ENCODE measurements at places on chromosomes 3 and 15.

DNA sequence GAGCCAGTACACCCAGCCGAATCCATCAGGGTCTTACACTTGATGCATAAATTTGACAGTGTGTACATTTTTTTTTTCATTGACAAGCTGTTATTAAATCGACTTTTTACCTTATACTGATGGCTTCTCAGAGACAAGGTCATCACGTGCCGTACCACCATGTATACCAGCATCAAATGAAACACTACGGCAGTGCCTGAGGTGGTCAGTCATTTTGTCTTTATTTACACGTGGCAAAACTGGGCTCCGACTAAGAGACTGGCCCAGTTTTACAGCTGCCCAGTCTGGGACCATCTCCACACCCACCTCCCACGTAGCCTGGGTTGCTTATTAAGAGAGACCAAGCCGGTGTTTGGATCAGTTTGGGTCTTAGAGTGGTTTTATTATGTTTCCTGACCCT, 57.4 kb downstream of the TMEM266 start:
- no peak for DNase-seq

DNA sequence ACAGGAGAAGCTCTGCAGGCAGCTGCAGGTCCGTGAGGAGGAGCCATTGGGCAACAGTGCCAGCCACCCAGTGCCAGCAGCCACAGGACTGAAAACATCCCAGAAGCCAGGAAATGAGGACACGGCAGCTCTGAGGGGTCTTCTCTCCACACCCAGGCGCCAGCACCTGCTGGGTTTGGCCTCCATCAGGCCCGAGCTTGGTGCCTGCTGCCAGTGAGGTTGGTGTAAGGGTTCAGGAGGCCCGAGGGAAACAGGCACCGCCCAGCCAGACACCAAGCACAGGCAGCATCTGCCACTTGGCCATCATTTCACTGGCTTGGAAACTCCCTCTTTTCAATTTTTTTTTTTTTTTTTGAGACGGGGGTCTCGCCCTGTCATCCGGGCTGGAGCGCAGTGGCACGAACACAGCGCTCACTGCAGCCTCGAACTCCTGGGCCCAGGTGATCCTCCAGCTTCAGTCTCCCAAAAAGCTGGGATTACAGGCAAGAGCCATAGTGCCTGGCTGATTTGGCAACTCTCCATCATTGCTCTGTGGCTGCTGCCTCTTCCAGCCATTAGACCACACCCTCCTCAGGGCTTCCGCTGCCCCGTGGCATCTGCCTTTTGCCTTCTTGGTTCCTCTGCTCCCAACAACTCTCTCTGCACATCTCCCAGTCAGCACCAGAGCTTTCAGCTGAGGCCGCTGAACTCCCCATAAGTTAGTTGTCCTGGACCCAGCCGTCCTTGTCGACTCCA, 1.5 kb upstream of the ITIH3 start:
- DNase-seq, result no peak

DNA sequence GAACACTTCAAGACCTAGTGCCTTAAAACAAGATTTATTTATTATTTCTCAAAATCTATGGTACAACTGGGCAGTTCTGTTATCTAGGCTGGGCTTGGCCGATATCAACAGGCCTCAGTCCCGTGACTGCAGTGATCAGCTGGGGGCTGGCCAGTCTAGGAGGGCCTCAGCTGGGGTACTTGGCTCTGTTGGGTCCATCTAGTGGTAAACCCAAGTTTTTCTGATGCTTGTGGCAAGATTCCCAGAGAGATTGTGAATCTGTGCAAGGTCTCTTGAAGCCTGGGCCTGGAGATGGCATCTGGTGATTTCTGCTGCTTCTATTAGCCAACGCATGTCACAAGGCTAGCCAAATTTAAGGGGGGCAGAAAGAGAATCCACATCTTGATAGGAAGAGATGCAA, 482.4 kb upstream of the SGO1 start:
- DNase-seq, result no peak

- no peak for DNase-seq
Measured at GRCh38 chr15:101039461-101039860, 120.3 kb downstream of the LRRK1 start.

DNA sequence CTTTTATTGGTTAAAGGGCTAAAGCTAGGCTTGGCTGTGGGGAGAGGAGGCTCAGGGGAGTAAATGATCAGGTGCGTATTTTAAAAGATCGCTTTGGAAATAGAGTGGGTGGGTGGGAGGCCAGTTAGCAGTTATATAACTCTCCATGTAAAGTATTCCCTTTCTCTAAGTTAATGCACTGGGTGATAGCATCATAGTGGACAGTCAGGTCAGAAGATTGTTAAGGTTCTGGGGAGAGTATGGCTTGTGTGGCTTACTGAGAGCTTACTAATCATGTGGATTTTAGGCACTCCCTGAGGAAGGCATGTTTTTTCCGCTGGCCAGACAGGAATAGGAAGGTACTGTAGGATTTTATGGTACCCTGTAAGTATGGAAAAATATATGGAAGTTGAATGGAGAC, 6.3 kb upstream of the EIF3J start:
- no peak for DNase-seq

DNA sequence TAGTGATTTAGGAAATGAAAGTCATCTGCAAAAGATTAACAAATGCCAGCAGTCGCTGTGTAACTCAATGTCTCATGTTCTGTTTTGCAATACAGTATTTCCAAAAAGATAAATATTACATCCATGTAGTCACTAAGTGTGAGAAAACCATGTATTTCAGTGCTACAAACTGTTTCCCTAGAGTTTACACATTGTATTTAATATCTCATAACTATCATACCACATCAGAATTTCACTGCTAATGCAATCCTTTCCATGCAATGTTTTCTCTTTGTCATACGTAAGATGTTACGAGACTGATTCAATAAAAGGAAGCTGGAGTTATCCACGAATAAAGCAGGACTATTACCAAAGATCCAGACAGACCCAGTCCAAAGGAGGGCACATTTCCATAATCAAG, 269.4 kb downstream of the GBE1 start:
- no peak for DNase-seq

DNA sequence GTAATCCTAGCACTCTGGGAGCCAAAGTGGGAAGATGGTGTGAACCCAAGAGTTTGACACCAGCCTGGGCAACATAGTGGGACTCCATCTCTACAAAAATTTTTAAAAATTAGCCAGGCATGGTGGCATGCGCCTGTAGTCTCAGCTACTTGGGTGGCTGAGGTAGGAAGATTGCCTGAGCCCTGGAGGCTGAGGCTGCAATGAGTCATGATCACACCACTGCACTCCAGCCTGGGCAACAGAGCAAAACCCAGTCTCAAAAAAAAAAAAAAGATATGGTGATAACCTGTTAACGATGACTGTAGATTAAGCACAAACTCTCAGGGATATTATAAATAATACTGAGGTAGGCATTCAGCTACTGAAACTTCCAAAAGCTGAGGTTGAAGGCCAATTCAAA, 107.5 kb downstream of the SLC49A4 start:
- no peak for DNase-seq

DNA sequence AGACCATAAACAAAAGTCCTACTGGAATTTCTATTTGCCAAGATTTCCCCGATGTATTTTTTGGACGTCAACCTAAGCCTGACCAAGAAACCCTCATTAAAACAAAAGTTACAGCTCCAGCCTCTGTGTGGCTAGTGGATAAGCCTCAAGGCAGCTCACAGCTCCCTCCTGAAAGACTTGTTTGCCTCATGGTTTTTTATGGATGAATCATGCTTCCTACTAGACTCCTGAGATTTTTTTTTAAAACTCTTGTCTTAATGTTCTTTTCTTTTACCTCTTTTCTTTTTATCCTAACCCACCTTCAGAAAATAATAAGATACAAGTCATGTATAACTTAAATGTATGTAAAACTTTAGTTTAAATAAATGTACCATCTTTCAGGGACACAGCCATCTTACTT, 52.4 kb downstream of the SUCNR1 start:
- DNase-seq, result no peak

GRCh38 chr15:81418444-81418843, 44.4 kb upstream of the TMC3 start:
- no peak for DNase-seq

DNA sequence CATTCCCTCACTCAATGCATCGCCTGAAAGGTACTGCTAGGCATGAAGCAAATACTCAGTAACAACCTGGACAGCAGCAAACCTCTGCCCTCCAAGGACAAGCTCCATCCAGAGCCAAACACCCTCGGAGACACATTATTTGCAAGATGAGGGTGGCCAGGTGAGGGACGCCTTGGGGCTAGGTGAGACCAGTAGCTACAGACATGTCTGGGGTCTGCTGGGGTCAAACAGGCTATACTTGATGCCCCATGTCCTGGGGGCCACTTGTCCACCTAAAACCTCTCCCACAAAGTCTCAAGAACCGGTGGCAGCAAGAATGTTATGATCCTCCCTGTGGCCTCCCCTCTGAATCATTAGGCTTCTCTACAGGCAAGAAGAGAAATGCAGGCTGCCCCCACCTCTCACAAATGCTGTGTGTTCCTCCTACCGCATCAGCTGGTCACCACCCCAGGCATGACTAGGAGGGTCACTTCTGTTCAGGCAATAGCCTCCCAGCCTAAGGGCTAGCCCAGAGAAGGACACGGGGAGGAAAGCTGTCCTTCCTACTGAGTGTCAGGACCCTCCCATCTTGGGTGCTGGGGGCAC, 54.3 kb downstream of the TBC1D2B start:
- no peak for DNase-seq

GRCh38 chr3:69753179-69753775, 14.0 kb downstream of the MITF start:
- no peak for DNase-seq

DNA sequence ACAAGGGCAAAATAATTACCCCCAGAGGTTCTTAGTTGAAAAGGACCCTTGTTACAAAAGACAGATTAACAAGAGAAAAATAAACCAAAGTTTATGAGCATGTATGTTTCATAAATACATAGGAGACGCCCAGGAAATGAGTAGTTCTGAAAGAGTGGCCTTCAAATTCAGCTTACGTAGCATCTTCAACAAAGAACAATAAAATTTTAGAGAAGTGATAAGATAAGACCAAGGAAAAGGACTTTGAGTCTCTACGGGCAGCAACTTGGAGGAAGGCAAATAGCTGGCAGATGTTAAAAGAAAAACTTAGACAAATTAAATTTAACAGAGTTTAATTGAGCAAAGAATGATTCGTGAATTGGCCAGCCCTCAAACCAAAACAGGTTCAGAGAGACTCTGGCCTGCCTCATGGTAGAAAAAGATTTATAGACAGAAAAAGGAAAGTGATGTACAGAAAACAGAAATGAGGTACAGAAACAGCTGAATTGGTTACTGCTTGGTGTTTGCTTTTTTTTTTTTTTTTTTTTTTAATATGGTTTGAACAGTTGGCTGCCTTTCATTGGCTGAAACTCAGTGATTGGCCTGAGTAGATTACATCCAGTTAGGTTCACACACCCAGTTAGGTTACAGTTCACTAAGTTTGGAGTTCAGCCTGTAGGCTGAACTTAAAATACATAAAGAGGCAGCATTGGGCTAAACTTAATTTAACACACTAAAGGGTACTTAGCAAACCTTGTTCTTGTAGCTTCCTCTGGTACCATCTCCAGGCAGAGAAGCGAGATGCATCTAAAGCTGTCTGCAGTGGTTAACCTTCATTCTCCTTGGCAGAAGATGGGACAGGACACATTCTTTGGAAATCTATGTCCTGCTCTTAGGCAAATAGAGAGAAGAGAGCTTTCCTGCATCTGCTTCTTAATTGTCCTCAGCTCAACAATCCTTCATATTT, 23.2 kb downstream of the C2CD4B start:
- no peak for DNase-seq

GRCh38 chr15:65254356-65254755, 32.3 kb downstream of the PARP16 start:
- no peak for DNase-seq

DNA sequence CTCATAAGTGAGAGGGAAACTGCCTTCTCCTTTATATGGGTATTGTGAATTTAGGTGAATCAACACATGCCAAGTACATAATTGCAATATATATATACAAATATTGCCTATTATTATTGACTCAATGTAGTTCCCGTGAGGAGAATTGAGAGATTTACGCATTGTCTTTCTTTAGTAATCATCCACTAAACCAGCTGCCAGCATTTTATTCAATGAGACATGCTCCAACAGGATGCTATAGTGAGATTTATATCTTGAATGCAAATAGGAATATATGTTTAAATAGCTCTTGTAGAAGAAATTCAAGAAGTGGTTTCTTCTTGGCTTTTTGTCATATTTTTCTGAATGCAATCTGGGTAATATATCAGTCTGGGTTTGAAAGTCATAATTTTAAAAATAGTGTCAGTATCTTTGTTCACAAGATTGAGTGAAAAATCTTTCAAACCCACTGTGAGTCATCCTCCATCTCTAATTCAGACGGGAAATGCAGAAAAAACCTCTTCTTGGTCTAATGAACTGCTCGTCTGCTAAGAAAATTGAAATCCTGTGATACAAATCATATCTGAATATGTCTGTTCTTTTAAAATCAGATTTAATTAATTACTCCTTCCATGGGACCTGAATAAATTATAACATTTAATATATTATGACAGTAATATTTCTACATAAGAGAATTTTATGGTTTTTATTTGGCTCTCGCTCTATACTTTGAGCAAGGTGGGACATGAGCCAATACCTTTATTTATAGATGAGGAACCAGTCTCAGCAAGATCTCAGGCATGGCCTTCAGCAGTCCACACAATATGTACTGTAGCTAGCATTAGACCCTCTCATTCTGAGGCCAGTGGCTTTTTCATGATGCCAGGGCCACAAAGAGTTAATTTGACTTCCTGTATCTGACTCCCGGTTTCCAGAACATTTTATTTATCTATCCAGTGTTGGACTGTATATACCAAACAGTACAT, 516.0 kb downstream of the GABRG3 start:
- no peak for DNase-seq

GRCh38 chr3:129577925-129578786, 28.3 kb downstream of the PLXND1 start:
- no peak for DNase-seq

DNA sequence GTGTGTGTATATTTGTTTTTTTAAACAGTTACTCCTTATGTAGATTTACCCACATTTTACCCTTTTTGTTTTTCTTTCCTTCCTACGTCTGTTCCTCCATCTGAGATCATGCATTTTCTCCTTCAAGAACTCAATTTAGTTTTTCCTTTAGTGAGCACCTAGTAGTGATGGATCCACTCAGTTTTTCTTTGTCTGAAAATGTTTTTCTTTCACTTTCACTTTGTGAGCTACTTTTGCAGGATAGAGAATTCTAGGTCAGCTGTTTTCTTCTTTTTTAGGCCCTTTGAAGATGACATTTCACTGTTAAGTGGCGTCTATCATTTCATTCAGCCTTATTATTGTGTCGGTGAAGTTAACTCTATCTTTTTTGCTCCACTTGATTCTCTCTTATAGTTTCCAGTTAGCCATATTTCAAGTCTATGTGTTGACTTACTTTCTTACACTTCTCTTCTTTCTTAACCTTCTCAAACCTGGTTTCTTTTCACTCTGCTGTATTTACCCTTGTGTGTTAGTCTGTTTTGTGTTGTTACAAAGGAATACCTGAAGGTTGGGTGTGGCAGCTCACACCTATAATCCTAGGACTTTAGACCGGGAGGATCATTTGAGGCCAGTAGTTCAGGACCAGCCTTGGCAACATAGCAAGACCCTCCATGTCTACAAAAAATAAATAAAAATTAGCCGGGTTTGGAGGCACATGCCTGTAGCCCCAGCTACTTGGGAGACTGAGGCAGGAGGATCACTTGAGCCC, 55.8 kb downstream of the PRKCI start:
- DNase-seq, result no peak

All from stimulated activated CD8-positive, alpha-beta memory T cell treated with anti-CD3 and anti-CD28 coated beads, Interleukin-4, amount 100 ng/mL, for 1 hour (primary cell).